ENCODE measurements at places on chromosomes 3 and 15.

DNA sequence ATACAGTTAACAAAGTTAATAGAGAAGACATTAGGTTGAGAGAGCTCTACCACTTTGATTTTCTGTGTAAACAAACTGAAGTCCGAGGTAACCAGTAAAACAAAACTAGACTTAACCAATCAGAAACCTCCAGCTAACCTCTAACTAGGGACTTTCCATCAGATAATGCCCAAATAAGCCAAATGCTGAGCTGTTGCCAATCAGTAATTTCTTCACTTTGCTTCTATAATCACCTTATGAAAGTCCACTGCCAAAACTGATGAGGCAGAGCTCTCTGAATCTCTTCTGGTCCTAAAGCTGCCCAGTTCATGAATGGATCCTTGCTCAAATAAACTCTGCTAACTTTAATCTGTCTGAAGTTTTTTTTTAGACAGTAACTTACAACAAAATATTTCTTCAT lies 448.0 kb upstream of the NECTIN3 start:
- no peak for DNase-seq

GRCh38 chr15:35725353-35725752 lies 179.4 kb upstream of the DPH6 start:
- DNase-seq, result no peak

- no peak for DNase-seq
These were observed 3.3 kb downstream of the CRYGS start for GRCh38 chr3:186540835-186541226.

GRCh38 chr3:115659253-115660220 lies 36.2 kb downstream of the GAP43 start:
- DNase-seq, result no peak

DNA sequence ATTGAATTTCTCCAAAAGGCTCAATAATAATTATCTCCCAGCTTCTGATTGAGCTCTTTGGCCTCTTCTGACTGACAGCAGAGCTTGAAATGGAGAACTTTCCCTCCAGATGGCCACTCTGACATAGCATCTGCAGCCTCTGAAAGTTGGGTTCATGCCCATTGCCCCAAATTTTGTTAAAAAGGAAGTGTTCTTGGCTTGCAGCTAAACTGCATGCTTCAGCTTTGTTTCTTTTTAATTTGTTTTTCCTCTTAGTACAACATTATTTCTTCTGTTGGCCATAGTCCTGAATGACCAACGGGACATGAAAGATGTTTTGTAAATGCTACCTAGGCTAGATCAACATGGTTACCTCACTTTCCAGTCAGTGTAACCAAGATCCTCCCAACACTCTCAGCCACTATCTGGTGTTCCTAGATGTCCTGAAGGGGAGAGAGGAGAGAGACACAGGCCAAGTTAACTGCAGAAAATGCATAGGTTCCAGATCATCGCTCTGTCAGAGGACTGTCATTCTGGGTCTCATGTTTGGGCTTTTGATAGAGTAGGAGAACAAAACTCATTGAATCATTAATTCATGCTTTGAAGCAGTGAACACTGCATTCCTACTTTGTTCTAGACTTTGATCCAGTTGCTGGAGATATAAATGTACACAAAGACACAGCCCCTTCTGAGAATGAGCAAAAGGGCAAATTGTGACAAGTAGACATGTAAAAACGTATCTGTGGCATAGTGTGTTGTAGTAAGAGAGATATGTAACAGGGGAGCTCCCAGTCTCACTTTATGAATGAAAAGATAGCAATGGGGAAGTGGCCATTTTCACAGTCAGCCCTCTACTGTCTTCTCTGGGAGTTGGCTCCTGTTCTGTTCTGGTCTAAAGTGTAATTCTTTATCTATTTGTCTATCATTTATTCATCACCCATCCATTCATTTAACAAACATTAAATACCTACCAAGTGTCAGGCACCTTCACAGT lies 156.2 kb downstream of the ZNF621 start:
- no peak for DNase-seq

- no peak for DNase-seq
These were observed 90.9 kb upstream of the CGNL1 start for GRCh38 chr15:57285386-57285785.

- no peak for DNase-seq
These were observed 893 bp downstream of the MGA start for GRCh38 chr15:41661078-41661517.

GRCh38 chr15:34754674-34755418 lies at the start of gene GJD2:
TSS of gene GJD2 (minus strand) at chr15:34754998. CDS start at chr15:34754488, 510 bp downstream.
- no peak for DNase-seq

GRCh38 chr15:63332367-63333124 lies 49.1 kb downstream of the CA12 start:
- DNase-seq, result no peak

DNA sequence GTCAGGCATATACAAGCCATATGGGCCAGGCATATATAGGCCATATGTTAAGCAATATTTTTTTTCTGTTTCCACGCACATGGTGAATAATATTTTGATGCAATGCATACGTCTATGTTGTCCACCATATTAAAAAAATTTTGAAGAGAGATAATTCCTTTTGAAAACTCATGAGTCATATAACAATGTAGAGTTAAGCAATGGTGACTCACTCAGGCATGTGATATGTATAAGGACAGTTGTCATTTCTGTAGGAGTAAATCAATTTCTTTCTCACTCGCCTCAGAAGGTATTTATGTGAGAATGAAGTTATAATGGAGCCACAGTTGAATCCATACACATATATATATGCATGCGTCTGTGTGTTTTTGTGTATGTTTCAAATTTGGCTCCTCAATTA lies 272.6 kb downstream of the EPHA3 start:
- no peak for DNase-seq

DNA sequence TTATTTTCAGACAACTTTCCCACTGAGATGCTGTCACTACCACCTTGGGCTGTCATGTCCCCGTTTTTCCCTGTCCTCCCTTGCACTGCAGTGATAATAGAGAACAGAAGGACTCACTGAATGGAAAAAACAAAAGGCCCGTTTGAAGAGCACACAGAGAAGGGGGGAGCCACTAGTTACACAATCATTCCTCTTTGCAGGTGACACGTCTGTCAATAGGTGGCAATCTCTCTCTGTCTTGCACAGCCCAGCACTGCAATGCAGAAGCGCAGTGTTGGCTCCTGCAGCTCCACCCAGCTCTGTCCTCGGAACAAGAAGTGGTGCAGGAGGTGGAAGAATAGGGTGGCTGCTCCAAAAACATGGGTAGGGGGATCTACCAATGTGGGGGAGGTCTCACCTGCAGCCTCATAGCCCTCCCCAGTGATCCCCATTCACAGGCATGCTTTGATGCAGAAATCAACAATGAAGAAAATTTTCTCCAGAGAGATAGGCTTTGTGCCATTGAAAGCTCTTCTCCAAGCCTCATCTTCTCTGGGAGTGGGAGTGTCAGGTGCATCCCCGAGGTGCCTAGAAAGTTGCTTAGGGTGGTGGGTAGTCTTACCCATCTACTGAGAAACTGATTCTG lies 31.8 kb downstream of the FSTL1 start:
- DNase-seq, result no peak

- DNase-seq, result no peak
These were observed 74.1 kb downstream of the ATP8B4 start for GRCh38 chr15:50044904-50045303.

DNA sequence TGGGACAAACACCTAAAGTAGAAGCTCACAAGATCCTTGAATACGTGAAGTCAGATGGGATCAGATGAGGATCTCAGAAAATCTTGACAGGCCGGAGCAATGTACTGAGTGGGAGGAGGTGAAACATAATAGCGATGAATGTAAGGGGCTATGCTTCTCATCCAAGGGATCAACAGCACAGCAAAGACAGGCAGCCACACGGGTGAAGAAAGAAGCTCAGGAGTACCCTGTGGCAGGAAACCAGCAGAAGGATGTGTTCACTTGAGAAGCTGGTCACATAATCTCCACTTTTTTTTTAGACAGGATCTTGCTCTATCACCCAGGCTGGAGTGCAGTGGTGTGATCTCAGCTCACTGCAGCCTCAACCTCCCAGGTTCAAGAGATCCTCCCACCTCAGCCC lies 92.4 kb downstream of the MEGF11 start:
- DNase-seq, result no peak

DNA sequence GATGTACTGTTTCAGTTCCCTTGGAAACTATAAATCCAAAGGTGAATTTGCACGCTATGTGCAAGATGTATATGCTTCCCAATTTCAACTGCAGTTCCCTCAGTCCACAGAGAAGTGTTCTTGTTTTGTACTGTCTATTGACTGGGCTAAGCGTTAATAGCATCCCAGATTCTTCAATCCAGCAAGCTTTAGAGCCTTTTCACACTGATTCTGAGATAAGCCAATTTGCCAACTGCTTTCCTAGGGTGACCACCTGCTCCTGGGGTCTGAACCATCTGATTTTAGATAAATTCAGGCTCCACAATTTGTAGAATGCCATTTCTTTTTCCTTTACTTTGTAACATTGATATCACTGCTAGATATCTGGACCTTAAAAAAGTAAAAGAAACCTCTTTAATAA lies 340.1 kb downstream of the PTPRG start:
- DNase-seq, result no peak

GRCh38 chr15:58627701-58628100 lies 121.8 kb downstream of the ADAM10 start:
- DNase-seq, result no peak

DNA sequence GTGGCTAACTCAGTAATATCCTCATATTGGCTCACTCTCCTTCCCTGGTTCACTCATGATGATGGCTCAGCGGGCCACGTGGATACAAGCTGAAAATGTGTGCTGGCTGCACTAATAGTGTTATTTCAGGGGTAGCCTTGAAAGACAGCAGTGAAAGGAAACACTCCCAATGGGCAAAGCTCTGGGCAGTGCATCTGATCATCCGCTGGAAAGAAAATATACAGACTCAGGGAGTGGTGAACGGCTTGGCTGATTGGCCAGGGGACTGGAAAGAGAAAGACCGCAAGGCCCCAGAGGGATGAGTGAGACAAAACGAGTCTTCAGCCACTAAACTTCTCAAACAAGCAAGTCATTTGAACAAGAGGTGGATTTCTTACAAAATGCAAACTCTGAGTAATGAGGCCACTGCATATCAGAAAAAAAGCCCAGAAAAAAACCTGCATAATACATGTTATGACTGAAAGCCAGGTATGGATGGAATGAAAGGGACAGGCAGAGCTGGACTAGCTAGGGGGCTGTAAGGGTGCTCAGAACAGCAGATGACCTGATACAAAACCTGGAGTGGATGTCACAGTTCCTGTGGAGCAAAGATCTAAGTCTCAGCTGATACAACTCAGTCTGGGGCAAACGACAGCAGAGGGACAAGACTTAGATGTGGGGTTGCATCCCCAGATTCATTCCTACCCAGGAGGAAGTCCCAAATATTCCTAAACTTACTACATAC lies 33.3 kb downstream of the CMTM6 start:
- DNase-seq, result no peak

DNA sequence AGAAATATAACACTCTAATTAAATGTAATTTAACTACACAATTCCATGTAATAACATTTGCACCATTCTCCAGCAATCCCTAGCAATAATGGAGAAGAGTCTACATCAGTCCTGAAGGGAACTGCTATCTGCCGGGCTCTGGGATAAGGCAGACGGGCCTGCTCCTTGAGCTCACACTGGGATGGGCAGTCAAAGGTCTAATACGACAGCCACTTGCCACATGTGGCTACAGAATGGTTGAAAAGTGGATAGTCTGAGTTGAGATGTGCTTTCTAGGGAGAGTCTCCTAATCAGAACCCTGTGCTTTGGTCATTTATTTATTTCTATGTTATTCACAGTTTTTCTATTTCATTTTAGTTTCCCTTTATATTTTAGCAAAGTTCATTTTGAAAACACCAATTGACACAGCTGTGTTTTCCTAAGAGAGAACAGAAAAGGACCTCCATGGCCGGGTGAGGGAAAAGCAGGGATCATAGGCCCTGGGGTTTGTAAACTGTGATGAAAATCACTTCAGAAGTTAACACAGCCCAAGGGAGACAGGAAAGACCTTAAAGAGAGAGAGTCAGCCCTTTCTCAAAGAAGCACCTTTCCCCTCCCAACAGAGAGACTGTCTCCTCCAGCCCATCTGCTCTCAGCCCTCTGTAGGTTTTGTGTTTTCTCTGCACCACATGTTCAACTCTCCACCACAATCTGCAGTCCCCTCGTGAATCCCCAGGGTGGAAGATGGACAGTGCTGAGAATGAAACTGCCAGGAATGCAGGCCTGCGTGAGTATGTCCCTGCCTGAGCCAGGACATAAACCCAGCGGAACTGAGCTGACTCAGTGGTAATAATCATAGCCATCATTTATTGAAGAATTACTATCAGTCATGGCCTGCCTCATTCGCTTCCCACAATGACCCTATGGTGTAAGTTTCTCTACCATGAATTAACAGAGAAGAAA lies 11.6 kb downstream of the FSIP1 start:
- no peak for DNase-seq

GRCh38 chr3:171113716-171114115 lies 87.2 kb upstream of the SLC2A2 start:
- DNase-seq, result no peak

GRCh38 chr15:33021806-33022389 lies 172.6 kb downstream of the FMN1 start:
- no peak for DNase-seq

- no peak for DNase-seq
These were observed 1.5 kb upstream of the TM4SF19 start for GRCh38 chr3:196339493-196340254.

GRCh38 chr3:8519774-8520448 lies 18.3 kb downstream of the LMCD1 start:
- no peak for DNase-seq

DNA sequence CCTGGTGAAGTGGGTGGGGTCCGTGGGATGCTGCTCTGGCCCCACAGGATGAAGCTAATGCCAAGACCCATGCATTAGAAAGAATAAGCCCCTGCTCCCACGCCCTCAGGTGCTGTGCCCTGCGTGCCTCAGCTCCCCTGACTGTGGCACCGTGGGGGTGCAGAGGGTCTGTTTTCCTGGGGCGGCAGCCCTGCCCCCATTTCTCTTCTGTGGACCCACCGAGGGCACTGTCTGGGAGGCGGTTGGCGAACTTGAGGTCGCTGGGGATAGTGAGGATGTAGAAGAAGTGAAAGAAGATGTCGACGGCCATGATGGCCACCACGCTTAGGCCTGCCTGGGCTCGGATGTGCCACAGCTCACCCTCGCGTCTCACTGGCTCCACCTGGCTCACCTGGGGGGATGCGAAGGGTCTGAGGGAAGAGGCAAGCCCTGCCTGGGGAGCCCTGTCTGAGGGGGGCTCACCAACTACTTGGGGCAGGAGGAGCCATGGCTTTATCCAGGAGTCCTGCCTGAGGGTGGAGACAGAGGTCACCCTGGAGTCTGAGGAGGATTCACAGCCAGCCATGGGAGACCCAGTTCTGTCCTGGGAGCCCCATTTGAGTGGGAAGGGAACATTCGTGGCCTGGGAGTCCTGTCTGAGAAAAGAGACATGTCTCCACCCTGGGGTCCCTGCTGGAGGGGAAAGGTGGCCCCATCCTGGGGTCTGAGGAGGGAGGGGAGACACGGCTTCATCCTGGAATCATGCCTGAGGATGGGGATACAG lies 5.1 kb downstream of the HHATL start:
- no peak for DNase-seq

DNA sequence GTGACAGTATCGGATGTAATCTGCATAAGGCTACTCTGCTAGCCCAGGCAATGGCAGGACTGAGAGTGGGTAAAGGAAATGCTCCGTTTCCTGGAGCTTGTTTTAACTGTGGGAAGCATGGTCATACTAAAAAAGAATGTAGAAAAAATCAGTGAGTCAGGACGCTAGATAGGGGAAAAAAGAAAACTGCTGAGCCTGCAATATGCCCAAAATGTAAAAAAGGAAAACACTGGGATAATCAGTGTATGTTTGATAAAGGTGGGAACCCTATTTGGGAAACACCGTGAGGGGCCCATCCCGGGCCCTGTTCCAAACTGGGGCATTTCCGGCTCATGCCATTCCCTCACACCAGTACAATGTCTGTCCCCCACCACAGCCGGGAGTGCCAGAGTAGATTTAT lies 775.8 kb downstream of the ZPLD1 start:
- DNase-seq, result no peak

Data from thoracic aorta (tissue), 2 donors.